ENCODE measurements at places on chromosomes 6 and 20. TPM values are rescaled to one million over a fixed set of nuclear protein-coding genes. Genes with fewer than 3 reads are reported as not detected.

The KIF13A gene
- total RNA-seq: 1.5 TPM

GRCh38 chr6:119370080-119370479 lies 20.5 kb upstream of the MAN1A1 start:
- no peak for DNase-seq

- no peak for DNase-seq
Observed at GRCh38 chr6:83860359-83860755, 868 bp downstream of the CYB5R4 start.

GRCh38 chr6:145544514-145544913 lies 190.8 kb downstream of the EPM2A start:
- no peak for DNase-seq

- DNase-seq: no peak
Observed at GRCh38 chr6:127967708-127968107, 66.8 kb upstream of the THEMIS start.

DNA sequence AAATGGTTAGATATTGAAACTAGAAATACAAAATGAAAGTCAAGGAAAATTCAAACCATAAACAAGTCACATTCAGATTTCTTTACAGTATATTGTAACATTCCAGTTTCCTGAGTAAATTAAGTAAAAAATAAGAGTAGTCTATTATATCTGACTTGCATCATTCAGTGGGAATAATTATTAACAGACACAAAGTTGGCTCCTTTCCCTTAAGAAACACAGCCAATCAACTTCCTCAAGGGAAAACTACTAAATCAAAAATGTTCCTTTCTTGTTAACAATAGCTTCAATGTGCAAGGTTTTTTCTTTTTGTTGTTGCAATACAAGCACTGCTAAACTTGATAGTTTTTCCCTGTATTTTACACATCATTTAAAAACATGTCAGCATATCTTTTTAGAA lies 33.2 kb downstream of the DNAAF9 start:
- no peak for DNase-seq

Data from T-cell (primary cell).